ENCODE measurements at places on chromosomes 7 and 10.

DNA sequence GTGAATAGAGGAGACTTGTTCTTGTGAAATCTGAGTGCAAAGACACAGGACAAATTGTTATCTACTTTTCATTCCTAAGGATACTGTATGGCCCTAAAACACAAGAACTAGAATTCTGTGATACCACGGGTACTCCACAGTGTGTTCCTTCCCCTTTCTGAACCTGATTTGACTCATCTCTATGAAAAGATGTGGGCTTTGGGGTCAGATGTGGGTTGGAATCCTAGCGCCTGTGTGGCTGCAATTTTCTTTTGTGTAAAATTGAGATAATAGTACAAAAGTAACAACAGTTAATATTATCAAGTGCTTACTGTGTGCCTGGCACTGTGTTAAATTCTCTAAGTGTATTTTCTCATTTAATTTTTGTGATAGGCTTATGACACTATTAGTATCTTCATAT lies 8.1 kb downstream of the SRGN start:
- DNase-seq: peak; percentile 22

DNA sequence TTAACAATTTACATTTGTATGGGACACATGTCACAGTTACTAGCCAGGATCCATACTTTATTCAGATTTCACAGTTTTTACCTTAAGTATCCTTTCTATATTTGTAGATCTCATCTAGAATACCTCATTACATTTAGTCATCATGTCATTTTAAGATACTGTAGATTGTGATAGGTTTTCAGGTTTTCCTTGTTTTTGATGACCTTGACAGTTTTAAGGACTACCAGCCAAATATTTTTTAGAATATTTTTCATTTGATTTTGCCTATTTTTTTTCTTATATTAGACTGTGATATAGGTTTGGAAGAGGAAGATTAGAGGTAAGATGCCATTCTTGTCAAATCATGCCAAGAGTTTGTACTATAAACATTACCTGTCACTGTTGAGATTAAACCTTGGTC lies 460.3 kb downstream of the ANKRD7 start:
- no peak for DNase-seq

DNA sequence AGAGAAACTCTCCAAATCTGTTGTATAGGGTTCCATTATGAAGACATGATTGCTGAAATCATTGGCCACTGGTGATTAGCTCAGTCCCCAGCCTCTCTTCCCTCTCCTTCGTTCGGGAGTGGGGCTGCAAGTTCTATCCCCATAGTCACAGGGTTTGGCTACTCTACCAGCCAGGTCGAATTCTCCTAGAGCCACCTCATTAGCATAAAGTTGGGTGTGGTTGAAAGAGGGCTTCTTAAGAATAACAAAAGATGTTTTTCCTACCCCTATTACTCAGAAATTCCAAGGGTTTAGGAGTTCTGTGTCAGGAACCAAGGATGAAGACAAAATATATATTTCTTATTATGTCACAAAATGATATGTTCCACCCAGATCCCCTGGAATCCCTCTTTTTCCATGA lies 166.2 kb upstream of the YAE1 start:
- DNase-seq: no peak

- peak; percentile 26 for DNase-seq
Observed at GRCh38 chr7:88789480-88790064, 6.0 kb downstream of the TEX47 start.

GRCh38 chr7:29610086-29610485 lies 46.5 kb downstream of the PRR15 start:
- DNase-seq: no peak

- no peak for DNase-seq
Observed at GRCh38 chr7:20241194-20241910, 24.2 kb upstream of the MACC1 start.

DNA sequence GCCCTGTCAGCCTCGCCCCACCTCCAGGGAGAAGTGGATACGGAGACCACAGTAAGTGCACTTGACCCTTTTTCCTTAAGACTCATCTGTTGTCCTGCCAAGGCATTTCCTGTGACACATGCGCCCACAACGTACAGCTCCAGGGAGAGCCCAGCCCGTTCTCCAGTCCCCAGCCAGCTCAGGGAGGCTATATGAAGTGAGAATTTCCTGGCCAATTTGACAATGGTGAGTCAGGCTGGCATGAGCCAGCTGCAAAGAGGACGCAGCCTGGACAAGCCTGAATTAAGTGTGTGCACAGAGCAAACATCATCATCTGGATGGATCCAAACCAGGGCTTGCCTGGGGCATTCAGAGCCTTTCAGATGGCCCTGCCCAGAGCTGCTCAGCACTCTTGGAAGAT lies 244.8 kb downstream of the KCNMA1 start:
- no peak for DNase-seq

GRCh38 chr10:57979491-57979890 lies 288.2 kb downstream of the IPMK start:
- no peak for DNase-seq

DNA sequence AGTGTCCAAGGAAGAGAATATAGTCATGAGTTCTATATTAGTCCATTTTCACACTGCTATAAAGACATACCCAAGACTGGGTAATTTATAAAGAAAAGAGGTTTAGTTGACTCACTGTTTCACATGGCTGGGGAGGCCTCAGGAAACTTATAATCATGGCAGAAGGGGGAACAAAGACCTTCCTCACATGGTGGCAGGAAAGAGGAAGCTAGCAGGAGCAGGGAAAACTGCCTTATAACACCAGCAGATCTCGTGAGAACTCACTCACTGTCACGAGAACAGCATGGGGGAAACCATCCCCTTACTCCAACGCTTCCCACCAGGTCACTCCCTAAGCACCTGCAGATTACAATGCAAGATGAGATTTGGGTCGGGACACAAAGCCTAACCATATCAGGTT lies 139.0 kb upstream of the ZNF438 start:
- DNase-seq: no peak

DNA sequence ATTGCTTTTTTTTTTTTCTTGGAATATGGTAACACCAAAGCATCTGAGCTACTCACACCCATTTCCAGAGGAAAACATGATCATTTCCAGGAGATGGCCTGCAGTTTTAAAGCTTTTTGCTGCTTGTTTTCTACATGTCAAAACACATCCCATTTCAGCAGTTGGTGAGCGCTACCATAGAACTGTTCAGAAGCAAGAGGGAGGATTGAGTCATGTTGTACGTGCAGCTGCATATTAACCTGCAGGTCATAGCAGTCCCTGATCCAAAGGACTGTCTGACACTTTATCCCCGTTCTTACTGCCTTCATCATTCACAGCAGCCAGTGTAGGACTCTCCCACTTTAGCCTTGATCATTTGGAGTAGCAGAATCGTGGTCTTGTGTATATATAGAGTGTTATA lies 124.6 kb downstream of the AUTS2 start:
- DNase-seq: no peak

- DNase-seq: no peak
Observed at GRCh38 chr10:132371641-132372081, 25.3 kb upstream of the PWWP2B start.

GRCh38 chr7:74033372-74034311 lies 5.7 kb downstream of the ELN start:
- no peak for DNase-seq

DNA sequence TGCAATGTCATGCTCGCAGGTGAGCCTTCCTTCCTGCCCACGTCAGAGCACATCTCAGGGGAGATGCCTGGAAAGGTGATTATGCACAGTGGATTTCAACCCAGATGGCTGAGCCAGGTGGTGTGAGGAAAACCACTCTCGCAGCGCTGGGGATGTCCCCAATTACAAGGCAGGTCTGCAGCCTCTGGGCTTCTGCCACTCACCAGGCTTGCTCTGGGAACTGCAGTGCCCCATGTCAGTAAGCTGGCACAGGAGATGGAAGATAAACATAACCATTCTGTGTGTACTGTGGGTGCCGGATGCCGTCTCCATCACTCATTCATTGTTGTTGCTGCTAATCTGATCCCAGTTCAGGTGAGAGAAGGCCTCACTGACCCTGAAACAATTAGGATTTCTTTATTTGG lies 222.9 kb upstream of the PITRM1 start:
- DNase-seq: no peak

GRCh38 chr7:139476891-139477290 lies 6.6 kb downstream of the KLRG2 start:
- DNase-seq: no peak

GRCh38 chr7:69640216-69640615 lies 41.9 kb downstream of the AUTS2 start:
- DNase-seq: no peak

GRCh38 chr7:44305564-44306507 lies 19.6 kb downstream of the CAMK2B start:
- no peak for DNase-seq

- DNase-seq: peak; percentile 11
Observed at GRCh38 chr10:48800007-48800675, 115.5 kb downstream of the WDFY4 start.

DNA sequence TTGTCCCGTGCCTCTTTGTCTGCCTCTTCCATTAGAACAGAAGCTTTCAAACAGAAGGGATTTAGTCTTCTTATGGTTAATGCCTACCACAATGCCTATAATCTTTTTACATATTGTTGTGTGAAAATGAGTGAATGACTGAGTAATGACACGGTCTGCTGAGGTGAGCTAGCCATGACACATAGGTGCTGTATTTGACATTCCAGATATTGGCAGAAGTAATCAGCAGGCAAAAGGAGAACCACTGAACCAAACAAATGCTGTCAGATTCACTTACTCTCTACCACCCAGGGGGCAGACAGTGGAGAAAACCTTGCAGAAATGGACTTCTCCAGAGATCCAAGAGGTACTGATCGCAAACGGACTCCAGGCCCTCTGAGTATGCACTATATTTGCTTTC lies 377.2 kb upstream of the VWC2 start:
- DNase-seq: no peak

GRCh38 chr7:42189535-42189934 lies 47.5 kb downstream of the GLI3 start:
- DNase-seq: no peak

- no peak for DNase-seq
Observed at GRCh38 chr10:5944389-5945189, 32.8 kb downstream of the IL15RA start.

DNA sequence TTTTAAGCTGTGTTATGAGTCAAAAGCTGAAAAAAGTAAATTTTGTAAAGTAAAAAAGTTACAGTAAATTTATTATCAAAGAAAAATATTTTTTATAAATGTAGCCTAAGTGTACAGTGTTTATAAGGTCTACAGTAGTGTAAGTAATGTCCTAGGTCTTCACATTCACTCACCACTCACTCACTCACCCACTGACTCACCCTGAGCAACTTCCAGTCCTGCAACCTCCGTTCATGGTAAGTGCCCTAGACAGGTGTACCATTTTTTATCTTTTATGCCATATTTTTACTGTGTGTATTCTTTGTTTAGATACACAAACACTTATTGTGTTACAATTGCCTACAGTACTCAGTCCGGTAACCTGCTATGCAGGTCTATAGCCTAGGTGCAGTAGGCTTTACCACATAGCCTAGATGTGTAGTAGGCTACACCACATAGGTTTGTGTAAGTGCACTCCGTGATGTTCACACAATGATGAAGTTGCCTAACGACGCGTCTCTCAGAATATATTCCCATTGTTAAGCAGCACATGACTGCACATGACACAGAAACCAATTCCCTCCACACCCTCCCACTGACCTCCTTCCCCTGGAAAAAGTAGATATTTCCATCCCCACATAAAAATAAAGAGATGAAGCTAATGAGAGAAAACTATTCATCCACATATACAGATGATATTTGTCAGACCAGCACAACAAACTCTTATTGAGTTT lies 44.8 kb upstream of the FGL2 start:
- no peak for DNase-seq

- no peak for DNase-seq
Observed at GRCh38 chr10:76136961-76137360, 705.5 kb downstream of the LRMDA start.

GRCh38 chr10:49272251-49273081 lies 26.5 kb upstream of the C10orf71 start:
- DNase-seq: no peak

Data from CD4-positive, alpha-beta T cell treated with Interleukin-17A for 1 hour (primary cell).